ENCODE measurements at places on chromosomes 12 and 14.

- no peak for DNase-seq
Observed at GRCh38 chr12:55942055-55942454, 11.1 kb downstream of the DGKA start.

- DNase-seq, result no peak
Observed at GRCh38 chr12:116183741-116184141, 93.8 kb downstream of the MED13L start.

GRCh38 chr14:105476831-105477659 lies 2.4 kb downstream of the CRIP2 start:
- DNase-seq, result no peak

- DNase-seq, result no peak
Observed at GRCh38 chr12:51536159-51536558, 54.9 kb upstream of the SCN8A start.

- DNase-seq, result peak; percentile 85
Observed at GRCh38 chr14:104680806-104681688, 8.4 kb upstream of the INF2 start.

DNA sequence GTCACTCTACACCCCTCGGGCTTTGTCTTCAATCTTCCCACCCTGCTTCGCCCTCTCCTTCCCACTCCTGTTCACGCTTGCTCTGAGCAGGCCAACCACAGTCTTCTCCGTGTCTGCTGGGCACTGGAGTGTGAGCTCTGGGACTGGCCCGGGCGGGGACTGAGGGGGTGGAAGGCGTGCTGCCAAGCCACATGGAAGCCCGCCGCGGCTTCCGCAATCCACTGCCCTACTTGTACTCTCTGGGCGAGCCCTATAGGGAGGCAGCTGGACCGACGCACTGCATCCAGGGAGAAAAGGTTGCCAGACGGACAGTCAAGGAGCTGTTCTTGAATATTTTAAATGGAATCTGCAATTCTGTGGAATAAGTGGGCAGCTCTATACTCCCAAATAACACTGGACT lies 24.8 kb downstream of the GOLGA3 start:
- no peak for DNase-seq

DNA sequence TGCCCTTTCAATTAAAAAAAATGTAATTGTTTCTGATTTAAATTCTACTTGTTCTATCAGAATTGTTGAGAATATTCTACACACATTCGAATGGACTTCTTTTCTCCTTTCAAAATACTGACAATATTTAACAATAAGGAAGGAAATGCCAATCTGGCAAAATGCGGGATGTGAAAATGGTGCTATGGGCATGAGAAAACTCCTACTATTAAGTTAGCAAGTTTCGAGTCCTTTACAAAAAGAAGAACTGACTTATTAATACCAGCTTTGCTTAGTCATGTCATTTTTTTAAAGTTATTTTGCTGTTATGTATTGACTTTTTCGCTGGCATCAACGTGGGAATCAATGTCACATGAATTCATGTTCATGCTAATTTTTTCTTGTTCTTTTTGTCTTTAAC lies 31.7 kb upstream of the ARL1 start:
- no peak for DNase-seq

DNA sequence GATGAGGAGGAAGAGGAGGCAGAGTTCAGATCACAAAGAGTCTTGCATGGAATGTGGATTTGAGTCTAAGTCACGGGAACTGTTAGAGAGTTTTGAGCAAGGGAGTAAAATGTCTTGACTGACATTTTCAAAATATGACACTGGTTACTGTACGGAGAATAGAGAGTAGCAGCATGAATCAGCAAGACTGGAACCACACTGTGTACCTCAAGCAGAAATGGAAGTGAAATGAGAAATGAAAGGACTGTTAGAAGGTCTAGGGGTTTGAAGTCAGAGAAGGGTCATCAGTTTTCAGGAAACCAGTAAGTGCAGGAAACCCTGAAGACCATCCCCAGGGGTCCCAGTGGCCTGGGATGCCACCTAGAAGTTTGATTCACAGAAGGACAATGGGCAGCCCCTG lies 236.3 kb downstream of the GALC start:
- no peak for DNase-seq

GRCh38 chr14:84127495-84127894 lies 1402.4 kb upstream of the FLRT2 start:
- no peak for DNase-seq

- DNase-seq, result no peak
Observed at GRCh38 chr14:65329911-65330310, 82.6 kb upstream of the FUT8 start.

DNA sequence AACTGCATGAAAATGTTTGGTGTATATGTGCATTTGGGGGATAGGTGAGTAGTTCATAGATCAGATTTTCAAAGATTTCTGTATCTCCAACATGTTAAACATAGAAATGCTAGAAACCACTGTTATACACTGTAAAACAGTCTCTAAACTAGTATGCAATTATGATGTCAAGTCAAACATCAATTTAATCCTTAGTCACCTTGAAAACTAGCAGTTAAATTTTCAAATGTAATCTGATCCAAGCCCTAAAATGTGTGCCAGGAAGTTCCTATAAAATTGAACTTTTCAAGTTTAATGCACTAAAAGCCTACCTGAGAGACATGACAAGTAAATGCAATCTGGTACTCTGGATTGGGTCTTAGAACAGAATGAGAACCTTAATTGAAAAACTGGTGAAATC lies 14.5 kb downstream of the SLC35F4 start:
- DNase-seq, result no peak

DNA sequence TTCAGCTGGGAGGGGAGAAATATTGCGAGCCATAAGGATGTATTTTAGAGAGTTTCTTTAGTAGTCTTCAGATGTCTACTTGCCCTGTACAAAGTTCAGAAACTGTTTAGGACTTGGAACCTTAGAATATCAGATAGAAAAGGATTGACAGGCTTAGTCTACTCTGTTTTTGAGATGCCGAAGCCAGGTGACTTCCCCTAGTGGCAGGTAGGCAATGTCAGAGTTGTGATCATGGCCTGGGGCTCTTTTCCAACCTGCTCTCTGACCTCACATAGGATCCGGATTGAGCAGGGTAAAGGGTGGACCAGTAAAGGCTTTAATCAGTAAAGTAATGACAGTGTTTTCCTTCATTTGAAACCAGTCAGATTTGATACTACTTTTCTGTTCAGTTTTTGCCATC lies 59.6 kb downstream of the PRKCH start:
- DNase-seq, result no peak

DNA sequence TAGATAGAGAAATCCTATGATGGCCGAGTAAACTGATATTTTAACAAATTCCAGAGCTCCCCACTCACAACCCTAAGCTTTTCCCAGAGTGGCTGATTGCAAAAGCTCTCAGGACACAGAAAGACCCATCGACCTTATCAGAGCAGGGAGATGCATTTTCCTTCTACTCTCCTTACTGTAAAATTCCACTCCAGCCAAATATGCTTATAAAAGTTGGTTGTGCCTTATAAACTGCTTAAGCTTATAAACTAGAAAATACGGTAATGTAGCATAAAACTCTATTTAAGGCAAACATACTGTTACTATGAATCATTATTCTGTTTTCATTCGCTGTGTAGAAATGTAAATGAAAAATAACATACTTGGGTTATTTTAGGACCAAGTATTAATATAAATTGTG lies 41.6 kb upstream of the TRHDE start:
- DNase-seq, result no peak

GRCh38 chr12:126558810-126559209 lies 1493.6 kb downstream of the AACS start:
- DNase-seq, result no peak

- DNase-seq, result no peak
Observed at GRCh38 chr14:51023964-51024363, 70.9 kb downstream of the TRIM9 start.

- DNase-seq, result no peak
Observed at GRCh38 chr12:977156-977555, 13.9 kb upstream of the ERC1 start.

DNA sequence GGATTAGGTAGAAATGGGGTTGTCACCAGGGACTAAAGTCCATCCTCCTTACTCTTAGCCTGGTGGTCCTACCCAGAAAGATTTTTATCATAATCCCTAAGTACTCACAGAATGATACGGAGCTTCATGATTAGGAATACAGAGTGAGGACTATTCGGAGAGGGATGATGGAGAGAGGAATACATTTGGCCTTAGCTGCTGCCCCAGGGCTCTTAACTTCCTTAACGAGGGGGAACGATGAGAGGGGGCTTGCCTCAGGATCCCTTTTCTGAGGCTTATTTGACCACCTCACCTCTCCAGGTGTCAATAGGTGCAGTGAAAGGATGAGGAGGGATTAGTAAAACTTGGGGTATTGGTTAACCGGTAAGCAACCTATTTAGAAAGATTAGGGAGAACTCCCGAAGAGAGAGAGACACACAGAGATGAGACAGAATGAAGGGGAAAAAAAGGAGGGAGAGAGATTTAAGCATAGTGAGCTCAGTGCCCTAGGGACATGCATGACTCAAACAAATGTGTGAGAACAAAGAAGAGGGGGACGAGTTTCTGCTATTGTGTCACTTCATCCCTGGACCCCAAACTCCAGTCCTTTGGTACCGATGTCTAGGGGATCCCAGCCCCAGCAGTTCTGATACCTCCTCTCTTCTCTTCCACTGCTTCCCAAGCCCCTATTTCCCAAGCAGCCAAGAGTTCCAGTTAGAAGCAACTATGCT lies 1.1 kb downstream of the NFE2 start:
- no peak for DNase-seq

All from coronary artery (tissue), 2 donors.